ENCODE measurements at places on chromosomes 7 and 10.

DNA sequence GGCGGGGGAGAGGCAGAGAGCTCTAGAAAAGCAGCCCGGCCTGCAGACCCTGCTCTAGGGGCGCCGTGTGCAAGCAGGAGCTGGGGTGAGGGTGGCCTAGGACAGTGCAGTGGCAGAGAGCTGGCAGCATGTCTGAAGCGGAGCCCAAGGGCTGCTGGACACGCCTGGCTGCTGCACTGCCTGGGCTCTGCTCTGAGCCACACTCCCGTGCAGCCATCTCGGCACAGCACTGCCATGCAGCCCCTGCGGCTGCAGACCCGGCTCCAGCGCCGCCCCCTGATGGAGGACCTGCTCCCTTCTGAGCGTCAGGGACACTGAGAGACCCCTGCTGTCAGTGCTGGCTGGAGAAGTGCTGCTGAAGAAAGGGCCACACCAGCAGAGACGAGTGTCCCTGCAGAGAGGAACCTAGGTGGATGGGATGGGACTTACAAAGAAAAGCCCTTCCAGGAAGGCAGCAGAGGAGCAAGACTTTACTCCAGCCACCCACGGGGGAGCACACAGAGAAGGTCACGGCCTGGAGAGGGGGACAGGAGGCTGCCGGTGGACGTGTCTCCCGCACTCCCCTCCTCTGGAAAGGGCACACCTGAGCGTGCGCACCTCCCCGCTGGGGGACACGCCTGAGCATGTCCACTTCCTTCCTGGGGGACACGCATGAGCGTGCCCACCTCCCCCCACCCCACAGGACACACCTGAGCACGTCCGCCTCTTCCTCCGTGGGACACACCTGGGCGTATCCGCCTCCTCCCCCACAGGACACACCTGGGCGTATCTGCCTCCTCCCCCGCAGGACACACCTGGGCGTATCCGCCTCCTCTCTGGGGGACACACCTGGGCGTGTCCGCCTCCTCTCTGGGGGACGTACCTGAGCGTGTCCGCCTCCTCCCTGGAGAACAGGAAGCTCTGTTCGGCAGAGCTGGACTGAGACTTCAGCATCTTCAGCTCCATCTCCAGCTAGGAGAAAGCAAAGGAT is 252.9 kb downstream of the MAD1L1 start:
- DNase-seq, result no peak

DNA sequence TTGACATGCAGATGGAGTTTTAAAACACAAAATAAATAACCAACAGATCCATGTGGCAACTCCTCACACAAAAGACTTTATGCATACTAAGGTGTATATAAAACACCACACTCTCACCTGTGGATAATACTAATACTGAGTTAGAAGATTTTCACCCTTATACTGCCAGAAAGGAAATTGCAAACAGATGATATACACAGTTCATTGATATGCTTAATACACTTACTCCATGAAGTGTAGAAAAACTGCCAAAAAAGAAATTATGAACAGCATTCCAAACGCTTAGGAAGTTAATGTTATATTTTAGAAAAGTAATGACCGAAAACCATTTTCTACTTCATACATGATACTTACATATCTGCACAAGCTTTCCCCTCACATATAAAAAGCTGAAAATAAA is 17.6 kb upstream of the SNX13 start:
- DNase-seq, result no peak

DNA sequence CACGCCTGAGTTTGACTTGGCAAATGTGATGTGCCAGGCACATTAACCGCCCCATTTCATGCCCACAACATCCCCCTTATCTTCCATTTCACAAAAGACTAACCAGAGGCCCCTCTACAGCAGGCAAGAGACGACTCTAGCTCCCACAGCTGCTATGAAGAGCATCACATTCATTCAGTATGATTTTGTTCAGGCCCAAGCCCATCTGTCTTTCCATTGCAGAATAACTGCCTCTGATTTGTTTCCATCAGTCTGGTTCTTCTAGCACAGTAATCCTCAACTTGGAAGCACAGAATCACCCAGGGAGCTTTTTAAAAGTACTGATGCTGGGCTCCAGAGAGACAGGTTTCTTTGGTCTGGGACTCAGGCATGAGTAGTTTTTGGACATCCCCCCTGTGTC is 169.7 kb downstream of the NEURL1 start:
- no peak for DNase-seq

DNA sequence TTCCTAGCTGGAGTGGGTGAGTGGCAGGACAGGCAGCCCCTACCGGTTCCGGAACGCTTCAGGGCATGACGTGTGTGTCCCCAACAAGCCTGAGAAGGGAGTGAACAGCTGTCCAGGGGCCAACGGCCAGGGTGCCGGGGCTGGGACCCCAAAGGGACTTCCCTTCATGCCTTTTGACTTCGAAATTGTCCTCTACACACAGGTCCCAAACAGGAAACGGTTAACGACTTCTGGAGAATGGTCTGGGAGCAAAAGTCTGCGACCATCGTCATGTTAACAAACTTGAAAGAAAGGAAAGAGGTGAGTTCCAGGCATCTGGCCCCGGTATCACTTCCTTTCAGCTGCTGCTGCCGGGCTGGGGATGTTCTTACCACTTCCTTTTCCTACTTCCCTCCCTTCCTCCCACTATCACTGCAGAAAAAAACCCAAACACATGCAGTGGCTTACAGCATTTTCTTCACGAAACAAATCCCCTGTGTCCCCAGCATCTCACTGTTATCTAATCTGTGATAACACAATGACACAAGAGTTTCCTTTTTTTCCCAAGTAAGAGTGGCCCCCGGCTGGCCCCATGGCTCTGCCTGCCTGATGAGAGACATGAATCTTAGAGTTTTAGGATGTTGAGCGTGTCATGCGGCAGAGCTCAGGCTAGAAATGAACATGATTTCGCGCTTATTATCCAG is 63.2 kb downstream of the MKI67 start:
- no peak for DNase-seq

- DNase-seq, result no peak
Observed at GRCh38 chr10:96752375-96752774, 32.1 kb upstream of the PIK3AP1 start.

DNA sequence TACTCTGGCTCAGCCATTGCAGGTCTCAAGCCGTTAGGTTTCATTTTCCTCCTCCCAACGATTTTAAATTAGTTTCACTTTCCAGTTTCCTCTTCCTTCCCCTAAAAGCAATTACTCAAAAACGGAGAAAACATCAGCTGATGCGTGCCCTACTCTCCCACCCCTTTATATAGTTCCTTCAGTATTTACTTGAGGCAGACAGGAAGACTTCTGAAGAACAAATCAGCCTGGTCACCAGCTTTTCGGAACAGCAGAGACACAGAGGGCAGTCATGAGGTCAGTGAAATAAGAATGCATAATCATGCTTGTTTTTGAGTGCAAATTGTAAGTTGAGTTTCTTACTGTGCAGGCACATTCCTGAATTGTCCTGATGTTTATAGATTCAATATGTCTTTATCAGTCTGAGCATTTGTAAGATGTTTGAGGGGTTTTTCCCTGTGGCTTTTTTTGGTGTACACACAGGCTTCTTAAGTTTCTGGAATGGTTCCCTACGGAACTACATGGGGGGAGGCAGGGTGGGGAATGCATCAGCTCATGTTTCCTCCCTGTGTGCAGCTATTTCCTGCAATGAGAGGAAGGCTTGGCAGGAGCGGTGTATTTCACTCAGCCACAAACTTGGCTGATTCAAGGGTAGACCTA is at the start of gene IFIT3:
TSS of gene IFIT3 (plus strand) at position 195 of the 639 bp plus-strand sequence. CDS start at position 272, 77 bp downstream.
- peak; percentile 38 for DNase-seq

- no peak for DNase-seq
Observed at GRCh38 chr10:74167443-74167842, 16.4 kb downstream of the ADK start.

GRCh38 chr10:114328874-114329273 is 75.4 kb downstream of the AFAP1L2 start:
- DNase-seq, result no peak

DNA sequence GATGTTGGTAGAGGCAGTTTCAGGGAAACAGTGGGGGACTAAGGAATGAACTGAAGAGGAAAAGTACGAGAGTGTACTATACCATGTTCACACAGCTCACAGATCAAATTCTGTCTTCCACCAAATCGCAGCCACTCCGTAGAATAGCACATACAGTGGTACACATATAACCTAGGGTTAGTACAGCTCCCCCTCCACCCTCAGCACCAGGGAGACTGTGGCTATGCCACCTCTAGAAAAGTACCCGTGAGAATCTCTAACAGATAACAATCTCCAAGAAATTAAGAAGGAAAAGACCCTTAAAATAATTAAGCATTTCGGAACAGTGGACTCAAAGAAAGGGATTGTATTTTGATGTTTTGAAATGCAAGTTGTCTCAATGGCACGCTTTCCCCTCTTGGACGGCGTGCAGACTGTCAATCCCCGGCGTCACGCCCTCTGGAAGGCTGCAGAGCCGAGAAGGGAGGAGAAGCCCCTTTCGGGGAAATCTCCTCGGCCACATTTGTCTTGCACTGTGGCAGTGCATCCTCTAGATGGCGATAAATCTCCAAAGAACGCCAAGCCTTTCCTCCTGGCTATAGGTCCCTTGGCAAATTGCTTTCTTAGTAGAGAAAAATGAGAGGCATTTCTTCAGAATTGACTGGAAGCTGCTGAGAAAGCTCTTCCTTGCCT is 345.0 kb downstream of the REEP3 start:
- peak; percentile 31 for DNase-seq

DNA sequence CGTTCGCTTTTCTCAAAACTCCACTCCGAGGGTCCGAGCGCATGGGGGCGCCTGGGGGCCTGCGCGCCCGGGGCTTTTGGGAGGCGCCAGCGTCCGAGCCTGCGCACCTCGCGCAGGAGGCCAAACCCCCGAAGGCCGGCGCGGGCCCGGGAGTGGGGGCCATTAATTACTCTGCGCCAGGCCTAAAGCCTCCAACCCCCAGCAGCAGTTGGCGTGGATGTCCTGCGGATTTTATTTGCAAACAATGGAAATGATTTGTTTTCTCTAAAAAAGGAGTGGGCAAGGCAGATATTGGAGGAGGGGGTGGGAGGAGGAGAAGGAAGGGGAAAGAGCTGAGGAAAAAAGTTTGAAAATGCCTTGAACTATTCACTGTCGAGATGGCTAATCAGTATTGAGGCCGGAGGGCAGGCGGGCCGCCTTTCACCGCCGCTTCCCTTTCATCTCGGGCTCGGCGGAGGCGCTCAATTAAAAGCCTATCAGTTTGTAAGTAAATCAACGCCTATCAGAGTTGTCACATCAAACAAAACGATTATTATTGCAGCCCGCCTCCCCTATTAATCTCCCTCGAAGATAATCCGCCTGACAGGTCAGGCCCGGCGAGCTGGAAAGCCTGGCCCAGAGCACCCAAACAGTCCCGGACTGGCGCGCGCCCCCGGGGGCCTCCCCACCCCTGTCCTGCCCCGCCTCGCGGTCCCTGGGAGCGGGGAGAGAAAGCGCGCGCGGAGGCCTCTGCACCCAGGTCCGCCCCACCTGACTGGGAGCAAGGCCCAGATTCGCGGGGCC is 3.4 kb upstream of the ZNF503 start:
- peak; percentile 53 for DNase-seq

DNA sequence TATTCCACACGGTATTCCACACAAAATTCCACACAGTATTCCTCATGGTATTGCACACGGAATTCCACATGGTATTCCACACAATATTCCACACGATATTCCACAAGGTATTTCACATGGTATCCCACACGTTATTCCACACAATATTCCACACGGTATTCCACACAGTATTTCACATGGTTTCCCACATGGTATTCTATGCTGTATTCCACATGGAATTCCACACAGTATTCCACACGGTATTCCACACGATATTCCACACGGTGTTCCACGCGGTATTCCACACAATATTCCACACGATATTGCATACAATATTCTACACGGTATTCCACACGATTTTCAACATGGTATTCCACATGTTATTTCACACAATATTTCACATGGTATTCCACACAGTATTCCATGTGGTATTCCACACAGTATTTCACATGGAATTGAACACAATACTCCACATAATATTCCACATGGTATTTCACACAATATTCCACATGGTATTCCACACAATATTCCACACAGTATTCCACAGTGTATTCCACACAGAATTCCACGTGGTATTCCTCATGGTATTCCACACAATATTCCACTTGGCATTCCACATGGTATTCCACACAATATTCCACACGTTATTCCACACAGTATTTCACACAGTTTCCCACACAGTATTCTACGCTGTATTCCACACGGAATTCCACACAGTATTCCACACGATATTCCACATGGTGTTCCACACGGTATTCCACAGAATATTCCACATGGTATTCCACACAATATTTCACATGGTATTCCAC is 136.0 kb upstream of the CHST15 start:
- DNase-seq, result no peak

DNA sequence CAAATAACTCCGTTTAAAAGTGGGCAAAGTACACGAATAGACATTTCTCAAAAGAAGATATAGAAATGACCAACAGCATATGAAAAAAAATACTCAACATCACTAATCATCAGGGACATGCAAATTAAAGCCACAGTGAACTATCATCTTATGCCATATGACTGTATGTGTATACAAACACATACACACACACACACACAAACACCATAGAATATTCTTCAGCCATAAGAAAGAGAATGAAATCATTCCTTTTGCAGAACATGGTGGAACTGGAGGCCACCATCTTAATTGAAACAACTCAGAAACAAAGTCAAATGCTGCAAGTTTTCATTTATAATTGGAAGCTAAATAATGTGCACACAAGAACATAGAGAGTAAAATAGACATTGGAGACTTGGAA is 1019.4 kb downstream of the KCNMA1 start:
- DNase-seq, result no peak

- DNase-seq, result no peak
Observed at GRCh38 chr10:118662228-118663035, 67.0 kb upstream of the PRLHR start.

GRCh38 chr10:126561294-126561920 is 109.1 kb downstream of the C10orf90 start:
- no peak for DNase-seq

DNA sequence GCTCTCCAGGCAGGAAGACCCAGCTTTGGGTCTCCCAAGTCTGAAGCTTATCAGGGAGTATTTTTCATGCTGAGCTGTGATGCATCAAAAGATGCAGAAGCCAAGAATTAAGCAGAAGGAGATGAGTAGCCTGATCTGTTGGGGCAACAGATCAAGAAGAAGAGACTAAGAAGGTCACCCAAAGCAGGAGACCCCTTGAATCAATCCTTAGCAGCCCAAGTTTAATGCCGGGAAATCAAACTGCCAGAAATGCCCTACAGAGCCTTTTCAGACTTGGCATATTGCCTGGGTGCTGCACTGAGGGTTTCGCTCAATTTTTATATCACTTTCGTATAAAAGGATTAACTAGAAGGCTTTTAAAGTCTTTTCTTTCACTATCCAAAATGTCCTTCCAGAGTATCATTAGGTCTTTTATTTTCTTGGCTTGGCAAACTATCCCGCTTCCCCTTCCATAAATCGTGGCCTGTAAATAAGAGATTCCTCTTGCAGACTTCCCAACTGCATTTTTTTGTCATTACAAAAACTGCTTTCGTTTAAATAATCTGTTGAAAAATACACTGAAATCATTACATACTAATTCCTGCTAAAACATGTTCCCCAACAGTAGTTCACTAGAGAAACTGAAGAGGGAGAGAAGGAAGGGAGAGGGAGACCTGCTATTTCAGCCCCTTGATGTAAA is 49.0 kb upstream of the STK17A start:
- no peak for DNase-seq

GRCh38 chr7:41520445-41520844 is 182.4 kb downstream of the INHBA start:
- DNase-seq, result no peak
